Activated naive CD8-positive, alpha-beta T cell treated with anti-CD3 and anti-CD28 coated beads for 36 hours (primary cell): ENCODE measurements at places on chromosomes 12 and 14. TPM values are rescaled to one million over a fixed set of nuclear protein-coding genes. Genes with fewer than 3 reads are reported as not detected.
A peak's percentile ranks its signal among the peaks of the same experiment; 100 is the strongest.

DNA sequence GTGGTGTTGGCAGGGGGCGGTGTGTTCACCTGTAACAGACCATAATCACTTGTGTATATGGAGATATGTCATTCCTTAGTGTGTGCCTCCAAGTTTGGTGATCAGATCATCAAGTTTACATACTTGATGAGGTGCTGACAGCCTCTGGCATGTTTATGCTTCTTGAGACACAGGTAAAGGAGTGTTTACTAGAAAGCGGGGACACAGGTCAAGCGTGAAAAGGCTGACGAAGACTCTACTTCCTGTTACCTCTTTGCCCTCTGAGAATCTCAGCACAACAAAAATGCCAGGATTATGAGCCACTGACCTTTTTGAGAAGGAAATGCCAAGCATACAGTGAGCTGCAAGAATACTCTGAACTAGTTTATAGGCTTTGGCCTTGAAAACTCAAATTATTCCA, 29.6 kb downstream of the PRDM4 start:
- H3K4me3 ChIP-seq, result no peak overlapping the region
- H3K4me1 ChIP-seq, result no peaks in the 10 kb centered on the region
- no peak for DNase-seq
- H3K36me3 ChIP-seq, result peaks cover 7% of the 10 kb centered on the region

GRCh38 chr12:4829161-4829792, 80.4 kb upstream of the KCNA1 start:
- peaks cover 10% of the 10 kb centered on the region for H3K36me3 ChIP-seq
- peak overlapping the region; percentile 90 for H3K27ac ChIP-seq
- peaks cover 50% of the 10 kb centered on the region for H3K4me1 ChIP-seq
- H3K27me3 ChIP-seq, result no peaks in the 10 kb centered on the region
- peak; percentile 15 for DNase-seq
- peak overlapping the region; percentile 74 for H3K4me3 ChIP-seq

- DNase-seq, result no peak
- H3K4me3 ChIP-seq, result no peak within 1 kb of the TSS
- H3K27me3 ChIP-seq, result no peaks in the 10 kb centered on the region
- H3K4me1 ChIP-seq, result peaks cover 41% of the 10 kb centered on the region
- no peaks in the 10 kb centered on the region for H3K36me3 ChIP-seq
These were observed at the start of gene REM2 for GRCh38 chr14:22883173-22883976. Gene REM2 (plus strand): TSS chr14:22883222. CDS start chr14:22883288, 66 bp downstream.

GRCh38 chr14:50335989-50336824, 24.1 kb downstream of the DMAC2L start:
- DNase-seq, result no peak
- peaks cover 12% of the 10 kb centered on the region for H3K4me1 ChIP-seq
- no peak overlapping the region for H3K4me3 ChIP-seq
- H3K27ac ChIP-seq, result peak overlapping the region; percentile 64
- H3K27me3 ChIP-seq, result no peaks in the 10 kb centered on the region
- no peaks in the 10 kb centered on the region for H3K36me3 ChIP-seq

DNA sequence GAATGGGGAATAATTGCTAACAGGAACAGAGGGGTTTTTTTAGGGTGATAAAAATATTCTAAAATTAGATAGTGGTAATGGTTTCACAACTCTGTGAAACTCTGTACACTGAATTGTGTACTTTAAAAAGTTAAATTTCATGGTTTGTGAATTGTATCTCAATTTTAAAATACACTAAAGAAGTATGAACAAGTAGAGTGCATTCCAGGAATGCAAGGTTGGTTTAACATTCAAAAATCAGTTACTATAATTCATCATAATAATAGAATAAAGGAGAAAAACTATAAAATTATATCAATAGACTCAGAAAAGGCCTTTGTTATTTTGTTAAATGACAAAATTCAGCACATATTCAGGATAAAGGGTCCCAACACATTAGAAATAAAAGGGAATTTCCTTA, 11.1 kb upstream of the BATF start:
- H3K27me3 ChIP-seq, result no peaks in the 10 kb centered on the region
- H3K27ac ChIP-seq, result peak overlapping the region; percentile 82
- no peak for DNase-seq
- H3K4me3 ChIP-seq, result no peak overlapping the region

- H3K36me3 ChIP-seq, result no peaks in the 10 kb centered on the region
- no peak overlapping the region for H3K4me3 ChIP-seq
These were observed 485.0 kb downstream of the PRKD1 start for GRCh38 chr14:29442696-29443095.

- peaks cover 41% of the 10 kb centered on the region for H3K36me3 ChIP-seq
- peaks cover 56% of the 10 kb centered on the region for H3K4me1 ChIP-seq
- no peaks in the 10 kb centered on the region for H3K27me3 ChIP-seq
- peak; percentile 39 for DNase-seq
- peak overlapping the region; percentile 89 for H3K4me3 ChIP-seq
These were observed 1.4 kb upstream of the FOXN3 start for GRCh38 chr14:89418452-89418851.

DNA sequence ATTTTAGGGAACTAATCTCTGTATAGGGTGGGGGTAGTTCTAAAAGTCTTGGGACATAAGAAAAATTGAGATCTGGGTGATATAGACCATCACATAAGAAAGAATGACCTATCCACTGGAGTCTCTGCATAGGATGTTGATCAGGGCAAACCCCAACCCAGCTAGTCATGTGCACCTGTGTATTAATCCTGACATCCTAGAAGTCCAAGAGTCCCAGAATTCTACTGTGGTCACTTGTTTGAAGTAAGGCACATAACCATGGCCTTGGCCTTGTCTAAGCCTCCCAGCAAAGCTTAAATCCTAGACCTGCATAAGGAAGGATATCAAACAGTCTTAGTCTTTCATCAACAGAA, 334.1 kb upstream of the DCN start:
- H3K4me3 ChIP-seq, result no peak overlapping the region
- H3K36me3 ChIP-seq, result no peaks in the 10 kb centered on the region
- H3K27ac ChIP-seq, result no peak overlapping the region
- no peaks in the 10 kb centered on the region for H3K4me1 ChIP-seq

SLC6A12 gene
- total RNA-seq, result not detected

CPNE8 gene
- total RNA-seq, result 2.3 TPM

DNA sequence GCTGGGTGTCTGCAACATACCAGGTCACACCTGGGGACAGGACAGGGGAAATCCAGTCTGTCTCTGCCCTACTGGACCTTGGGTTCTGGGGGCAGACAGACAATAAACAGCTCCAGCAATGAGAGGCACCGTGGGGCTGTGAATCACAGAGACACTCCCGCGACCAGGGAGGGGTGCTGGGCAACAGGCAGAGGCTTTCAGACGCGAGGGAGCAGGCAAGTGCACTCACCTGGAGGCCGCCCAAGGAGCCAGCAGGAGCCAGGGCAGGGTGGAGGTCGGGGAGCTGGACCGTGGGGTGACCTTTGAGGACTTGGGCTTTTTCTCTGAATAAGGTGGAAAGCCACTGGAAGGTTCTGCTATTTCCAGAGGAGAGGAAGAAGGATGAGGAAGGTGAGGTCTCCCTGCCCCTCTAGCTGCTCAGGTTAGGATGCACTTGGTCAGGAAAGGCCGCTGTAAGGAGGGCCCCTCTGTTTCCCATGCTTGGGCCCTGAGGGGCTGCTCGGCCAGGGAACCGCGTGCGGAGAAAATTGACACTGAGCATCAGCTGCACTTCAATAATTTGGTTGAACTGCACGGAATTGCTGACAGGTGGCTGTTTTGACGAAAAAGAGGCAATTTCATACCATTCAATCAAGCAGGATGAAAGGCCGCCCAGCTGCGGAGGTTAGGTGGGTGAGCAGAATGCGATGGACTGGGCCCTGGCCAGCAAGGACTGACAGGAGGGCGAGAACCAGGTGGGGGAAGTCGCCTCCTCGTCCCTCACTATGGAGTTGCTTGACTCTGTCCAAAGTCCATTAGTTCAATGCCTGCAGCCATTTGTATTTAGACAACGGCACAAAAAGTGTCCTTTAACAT, 42.2 kb downstream of the JAG2 start:
- H3K4me1 ChIP-seq, result no peaks in the 10 kb centered on the region
- no peak overlapping the region for H3K27ac ChIP-seq
- peaks cover 21% of the 10 kb centered on the region for H3K27me3 ChIP-seq
- H3K36me3 ChIP-seq, result no peaks in the 10 kb centered on the region

TSPAN11 gene
- total RNA-seq, result not detected

PUS1 gene
- total RNA-seq, result 118 TPM

- H3K27me3 ChIP-seq, result no peaks in the 10 kb centered on the region
- peaks cover 10% of the 10 kb centered on the region for H3K36me3 ChIP-seq
- H3K4me3 ChIP-seq, result no peak overlapping the region
- no peak overlapping the region for H3K27ac ChIP-seq
These were observed 2.9 kb upstream of the KLHL42 start for GRCh38 chr12:27777141-27777540.

DNA sequence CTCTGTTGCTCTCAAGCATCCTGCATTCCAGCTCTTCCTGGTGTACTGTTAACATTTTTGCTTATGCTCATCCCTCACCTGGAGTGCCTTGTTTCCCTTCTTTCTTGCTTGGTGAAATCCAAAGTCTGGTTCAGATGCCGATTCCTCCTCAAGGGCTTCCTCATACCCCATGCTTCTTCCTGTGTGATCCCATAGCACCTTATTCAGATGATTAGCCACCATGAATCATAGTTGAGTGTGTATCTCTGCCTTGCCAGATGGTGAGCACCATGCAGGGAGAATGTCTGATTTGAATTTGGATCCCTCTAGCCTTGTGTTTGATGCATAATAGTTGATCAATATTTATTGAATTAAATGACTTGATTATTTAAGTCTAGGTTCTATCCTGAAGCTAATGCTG, 39.4 kb upstream of the ANO4 start:
- no peak overlapping the region for H3K4me3 ChIP-seq
- H3K27ac ChIP-seq, result no peak overlapping the region
- no peaks in the 10 kb centered on the region for H3K4me1 ChIP-seq
- DNase-seq, result no peak
- no peaks in the 10 kb centered on the region for H3K27me3 ChIP-seq

- no peaks in the 10 kb centered on the region for H3K36me3 ChIP-seq
- no peak overlapping the region for H3K27ac ChIP-seq
- no peaks in the 10 kb centered on the region for H3K27me3 ChIP-seq
These were observed 169.2 kb downstream of the PIK3C2G start for GRCh38 chr12:18430425-18431048.

DNA sequence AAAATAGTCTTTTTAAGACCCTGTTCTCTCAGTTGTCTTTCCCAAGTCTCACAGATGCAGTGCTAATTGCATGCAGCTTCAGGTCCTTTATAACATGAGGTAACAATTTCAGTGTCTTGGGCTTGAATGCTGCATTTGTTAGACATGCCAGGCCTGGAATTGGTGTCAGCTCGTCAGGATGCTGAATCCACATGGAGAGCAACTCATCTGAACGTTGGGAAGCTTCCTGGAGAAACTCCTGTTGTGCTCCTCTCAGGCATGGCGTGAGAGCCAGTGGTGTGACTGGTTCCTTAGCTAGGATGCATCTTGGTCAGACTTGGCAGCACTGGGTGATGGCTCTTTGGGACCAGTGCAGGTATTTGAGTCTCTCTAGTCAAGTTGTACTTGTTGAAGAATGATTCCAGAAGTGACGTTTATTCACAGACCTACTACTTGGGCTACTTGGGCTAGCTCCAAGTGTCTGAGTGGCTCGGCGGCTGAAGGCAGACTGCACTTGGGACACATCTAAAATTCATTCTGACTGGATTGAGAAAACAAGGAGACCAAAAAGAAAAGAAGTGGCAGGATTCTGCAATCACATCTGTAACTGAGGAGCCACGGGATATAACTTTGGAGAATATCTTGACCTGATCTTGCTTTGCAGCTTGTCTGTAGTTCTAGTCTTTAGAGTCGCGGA, 134.8 kb upstream of the ARHGAP5 start:
- H3K27me3 ChIP-seq, result no peaks in the 10 kb centered on the region
- no peak for DNase-seq
- no peaks in the 10 kb centered on the region for H3K36me3 ChIP-seq
- H3K27ac ChIP-seq, result no peak overlapping the region
- no peak overlapping the region for H3K4me3 ChIP-seq

GYS2 gene
- total RNA-seq, result not detected
